AML-193 (cell line): ENCODE measurements at places on chromosomes 3 and 15.
A peak's percentile ranks its signal among the peaks of the same experiment; 100 is the strongest.

DNA sequence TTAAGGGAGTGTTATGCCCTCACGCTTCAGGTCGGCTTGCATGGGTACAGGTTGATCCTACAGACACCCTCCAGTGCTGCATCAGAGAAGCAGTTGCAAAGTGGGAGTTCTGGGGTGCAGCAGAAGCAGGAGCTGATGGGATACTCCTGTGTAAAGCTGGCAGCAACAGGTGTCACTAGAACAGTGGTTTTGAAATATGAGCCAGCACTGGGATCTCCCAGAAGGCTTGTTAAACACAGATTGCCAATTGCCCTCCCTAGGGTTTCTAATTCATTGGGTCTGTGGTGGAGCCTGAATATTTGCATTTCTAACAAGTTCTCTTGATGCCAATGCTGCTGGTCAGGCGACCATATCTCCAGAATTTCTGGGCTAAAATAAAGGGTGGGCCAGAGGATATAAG is 350.4 kb downstream of the CLSTN2 start:
- no peak for DNase-seq

- DNase-seq, result no peak
These were observed 29.3 kb downstream of the LRRC2 start for GRCh38 chr3:46536758-46537157.

DNA sequence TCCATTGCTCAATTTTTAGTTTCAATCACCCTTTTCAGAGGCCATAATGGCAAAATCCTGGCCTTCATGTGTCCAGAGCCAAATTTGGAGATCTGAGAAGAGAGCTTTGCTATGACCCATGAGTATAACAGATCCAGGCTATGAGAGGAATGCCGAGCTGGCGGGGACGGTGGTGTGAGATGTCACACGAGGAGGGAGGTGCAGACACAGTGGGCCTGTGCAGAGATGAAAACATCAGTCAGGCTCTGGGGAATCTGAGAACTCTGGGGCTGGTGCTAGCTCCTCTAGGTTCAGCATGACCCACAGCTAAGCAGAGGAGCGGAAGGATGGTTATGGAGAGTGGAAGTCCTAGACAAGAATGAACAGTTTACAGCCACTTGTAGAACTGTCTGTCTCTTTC is 398.3 kb upstream of the ATP10A start:
- no peak for DNase-seq

DNA sequence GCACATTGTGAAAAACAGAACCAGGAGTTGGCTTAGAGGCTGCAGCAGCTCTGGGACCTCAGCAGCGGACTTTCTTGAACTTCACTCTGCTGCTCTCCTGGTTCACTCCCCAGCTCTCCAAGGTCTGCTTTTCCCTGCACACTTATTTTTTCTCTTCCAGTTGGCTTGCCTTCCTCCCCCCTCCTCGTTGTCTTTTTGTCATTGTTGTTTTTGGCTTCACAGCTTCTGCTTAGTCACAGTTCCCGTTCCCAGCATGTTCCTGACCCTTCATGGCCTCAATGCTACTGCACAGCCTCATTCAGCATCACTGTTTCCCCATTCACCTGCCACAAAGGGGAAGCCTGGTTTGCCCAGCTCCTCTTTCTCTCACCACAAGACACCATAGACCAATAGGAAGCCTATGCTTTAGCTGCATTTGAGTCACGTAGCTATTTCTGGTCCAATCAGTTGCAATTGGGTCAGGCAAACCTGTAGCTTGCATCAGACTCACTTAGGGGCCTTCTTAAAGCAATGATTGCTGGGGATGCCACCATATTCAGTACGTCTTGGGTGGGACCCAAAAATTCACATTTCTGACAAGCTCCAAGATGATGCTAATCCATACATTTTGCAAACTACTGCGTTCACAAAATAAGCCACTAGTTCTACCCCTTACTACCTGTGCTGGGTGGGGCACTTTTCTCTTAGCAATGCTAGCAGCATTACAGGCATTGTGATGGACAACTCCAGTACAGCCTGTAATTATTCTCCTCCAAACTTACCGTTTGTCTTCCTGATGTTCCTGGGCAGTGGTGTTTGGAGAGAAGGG is 7.8 kb upstream of the SUMF1 start:
- DNase-seq, result peak; percentile 99

GRCh38 chr3:95302044-95302443 is 1239.2 kb downstream of the NSUN3 start:
- DNase-seq, result no peak

GRCh38 chr3:15977598-15978232 is 179.9 kb upstream of the ANKRD28 start:
- DNase-seq, result no peak

DNA sequence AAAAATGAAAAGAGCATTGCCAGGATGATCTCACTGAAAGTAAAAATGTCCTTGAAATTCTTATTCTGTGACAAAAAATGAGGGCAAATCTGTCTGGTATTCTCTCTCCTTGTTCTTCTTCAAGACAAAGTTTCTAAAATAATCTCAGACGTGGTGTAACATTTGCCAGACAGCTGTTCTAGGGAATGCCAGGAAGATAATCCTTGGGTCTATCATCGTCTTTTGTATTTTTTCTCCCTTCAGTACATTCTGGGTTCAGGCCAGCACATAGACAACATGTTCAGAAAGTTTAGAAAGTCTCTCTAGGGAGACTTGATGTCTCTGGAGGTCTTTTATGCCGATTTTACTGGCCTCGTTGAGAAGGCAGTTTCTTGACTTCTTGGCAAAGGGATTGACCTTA is 121.2 kb upstream of the HES1 start:
- no peak for DNase-seq

GRCh38 chr15:35987056-35987455 is 441.1 kb upstream of the DPH6 start:
- DNase-seq, result no peak

GRCh38 chr15:67177752-67178151 is 76.7 kb downstream of the AAGAB start:
- DNase-seq, result peak; percentile 36

DNA sequence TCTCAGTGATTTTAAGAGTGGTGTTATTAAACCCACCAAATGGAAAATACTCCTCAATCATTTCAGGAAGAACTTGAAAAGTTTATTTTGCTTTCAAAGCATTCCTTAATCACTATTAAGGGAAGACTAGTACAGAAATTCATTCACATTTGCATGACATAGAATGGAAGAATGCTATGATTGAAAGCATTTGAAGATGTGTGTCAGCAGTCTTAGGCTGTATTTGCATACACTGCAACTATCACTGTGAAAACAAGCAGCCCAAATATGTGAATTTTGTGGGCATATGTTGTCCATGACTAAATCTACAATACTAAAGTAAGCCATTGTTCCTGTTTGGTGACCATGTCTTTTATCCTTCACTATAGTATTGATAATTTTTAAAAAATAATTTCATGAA is 95.8 kb downstream of the CNTN3 start:
- DNase-seq, result no peak

DNA sequence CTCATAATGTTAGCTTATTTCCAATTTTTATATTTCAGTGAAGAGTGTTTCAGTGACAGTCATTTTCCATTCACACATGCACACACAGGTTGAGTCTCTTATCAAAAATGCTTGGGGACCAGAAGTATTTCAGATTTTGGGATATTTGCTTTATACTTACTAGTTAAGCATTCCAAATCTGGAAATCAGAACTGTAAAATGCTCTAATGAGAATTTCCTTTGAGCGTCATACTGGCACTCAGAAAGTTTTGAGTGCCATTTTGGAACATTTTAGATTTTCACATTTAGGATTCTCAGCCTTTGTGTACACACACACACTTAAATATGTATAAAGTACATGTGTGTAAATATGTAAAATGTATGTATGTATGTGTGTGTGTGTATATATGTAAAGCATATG is 71.0 kb downstream of the CHD2 start:
- no peak for DNase-seq

- no peak for DNase-seq
These were observed 61.4 kb downstream of the ATP10A start for GRCh38 chr15:25801586-25802284.

DNA sequence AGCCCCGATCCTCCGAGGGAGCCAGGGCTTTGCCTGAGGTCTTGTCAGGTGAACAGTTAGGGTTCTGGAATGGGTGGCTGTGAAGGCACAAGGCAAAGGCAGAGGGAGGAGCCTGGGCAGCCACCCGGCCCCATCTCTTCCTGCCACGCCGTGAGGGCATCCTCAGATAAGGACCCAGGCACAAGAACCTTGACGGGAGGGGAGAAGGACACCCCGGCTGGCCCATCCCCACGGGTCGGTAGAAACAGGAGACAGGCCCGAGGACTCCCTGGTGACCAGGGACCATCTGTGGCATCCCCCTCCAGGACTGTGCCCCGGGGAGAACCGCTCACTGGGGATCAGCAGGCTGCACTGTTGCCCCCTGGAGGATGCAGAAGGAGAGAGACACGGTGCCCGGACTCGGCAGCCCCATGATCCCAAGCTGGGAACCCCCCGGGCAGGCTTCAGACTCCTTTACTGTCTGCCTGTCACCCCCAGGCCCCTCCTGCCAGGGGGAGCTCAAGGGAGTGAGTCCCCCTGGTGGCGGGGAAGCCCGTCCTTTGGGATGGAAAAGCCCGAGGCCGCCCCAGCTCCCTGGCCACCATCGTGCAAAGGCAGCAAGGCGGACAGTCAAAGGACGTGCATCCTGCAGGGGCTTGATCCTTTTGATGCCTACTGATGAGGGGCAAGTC is 12.3 kb upstream of the PCSK6 start:
- DNase-seq, result peak; percentile 13

DNA sequence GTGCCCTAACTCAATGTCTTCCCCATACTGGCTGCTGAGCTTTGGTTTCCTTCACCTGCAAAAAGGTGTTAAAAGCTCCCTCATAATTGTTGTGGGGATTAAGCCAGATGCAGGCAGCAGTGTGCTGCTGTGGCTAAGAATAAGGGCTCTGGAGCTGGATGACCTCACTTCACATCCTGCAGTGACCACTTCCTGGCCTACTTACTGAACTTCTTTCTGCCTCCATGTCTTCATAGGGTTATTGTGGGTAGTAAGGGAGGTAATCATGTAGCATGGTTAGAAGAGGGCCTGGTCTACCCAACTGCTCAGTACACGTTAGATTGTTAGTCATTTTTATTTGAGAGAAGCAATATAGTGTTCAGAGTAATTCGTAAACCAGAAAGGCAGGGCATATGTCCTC is 18.4 kb downstream of the GYG1 start:
- DNase-seq, result peak; percentile 72

DNA sequence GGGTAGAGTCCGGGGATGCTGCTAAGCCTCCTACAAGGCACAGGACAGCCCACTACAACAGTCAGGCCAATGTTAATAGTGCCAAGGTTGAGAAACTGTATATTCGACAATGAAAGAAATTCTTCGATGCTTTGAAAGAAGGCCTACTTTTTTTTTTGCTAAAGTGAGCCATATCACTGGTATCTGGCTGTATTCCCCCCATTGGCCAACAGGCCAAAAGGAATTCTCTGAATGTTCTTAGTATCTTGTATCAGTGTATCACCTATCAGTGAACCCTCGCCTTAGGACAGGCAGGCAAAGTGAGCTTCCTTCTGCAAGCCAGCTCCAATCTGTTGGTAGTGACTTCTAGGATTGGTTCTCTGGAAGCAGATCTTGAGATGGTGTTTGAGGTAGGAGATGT is 74.2 kb downstream of the SNTN start:
- DNase-seq, result no peak

DNA sequence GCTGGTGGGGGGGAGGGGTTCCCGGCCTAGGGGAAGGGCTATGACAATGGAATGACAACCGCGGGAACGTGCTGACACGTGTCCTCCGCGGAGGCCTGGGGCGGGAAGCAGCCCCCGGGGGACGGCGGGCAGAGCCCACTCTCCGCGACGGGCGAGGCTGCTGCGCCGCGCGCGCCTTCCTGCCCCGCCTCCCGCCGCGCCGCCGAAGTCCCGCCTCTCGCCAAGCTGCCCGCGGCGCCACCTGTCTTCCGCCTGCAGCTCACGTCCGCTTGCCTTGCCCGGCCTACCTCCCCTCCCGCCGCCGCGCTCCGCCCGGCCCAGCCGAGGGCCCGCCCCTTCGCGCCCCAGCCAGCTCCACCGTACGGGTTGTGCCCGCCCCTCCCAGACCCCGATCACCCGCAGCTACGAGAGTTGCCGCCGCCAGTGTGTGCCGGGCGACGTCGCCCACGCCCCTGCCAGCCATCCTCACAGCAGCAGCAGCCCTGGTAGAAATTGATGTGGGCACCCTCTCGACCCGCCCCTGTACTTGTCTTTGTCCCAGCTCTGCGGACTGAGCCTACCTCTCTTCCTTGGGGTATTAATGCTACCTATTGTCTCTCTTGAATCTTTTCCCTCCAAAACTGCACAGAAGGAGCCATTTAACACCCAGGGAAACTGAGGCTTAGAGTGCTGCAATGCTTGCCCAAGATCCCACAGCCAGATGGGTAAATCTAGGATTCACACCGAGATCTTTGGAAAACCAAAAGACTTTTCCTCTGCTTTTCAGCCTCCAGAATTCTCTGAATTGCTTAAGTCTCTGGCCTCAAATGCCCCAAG is at the start of gene PARP16:
Gene PARP16, minus strand, starts transcription at position 180 of the 816 bp plus-strand sequence. CDS start 457 bp downstream, outside the sequence.
- peak; percentile 84 for DNase-seq

- DNase-seq, result no peak
These were observed 680.3 kb downstream of the AGBL1 start for GRCh38 chr15:86759800-86760523.

GRCh38 chr3:185399737-185400667 is 37.1 kb downstream of the MAP3K13 start:
- no peak for DNase-seq

- DNase-seq, result no peak
These were observed 188.4 kb downstream of the ADAMTSL3 start for GRCh38 chr15:83842281-83842680.

DNA sequence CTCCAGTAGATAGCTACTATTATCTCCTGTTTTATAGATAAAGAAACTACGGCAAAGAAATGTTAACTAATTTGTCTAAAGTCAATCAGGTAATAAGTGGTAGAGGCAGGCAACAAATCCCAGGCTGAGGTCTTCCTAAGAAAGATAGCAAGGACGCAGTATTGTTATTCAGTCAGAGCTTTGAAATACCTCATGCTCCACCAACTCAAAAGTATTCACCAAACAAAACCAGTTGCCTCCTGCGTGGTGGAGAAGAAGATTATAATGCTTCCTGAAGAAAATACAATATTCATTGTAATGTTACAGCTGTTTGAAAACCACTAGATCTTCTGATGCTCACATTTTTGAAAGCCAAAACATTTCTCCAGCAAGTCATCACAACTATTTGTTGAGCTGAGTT is 138.2 kb upstream of the CNTN4 start:
- DNase-seq, result no peak
